EL (cell line): ENCODE measurements at places on chromosomes 4 and X.

GRCh38 chr4:145909281-145909715, 29.3 kb downstream of the ZNF827 start:
- peak; percentile 29 for DNase-seq

DNA sequence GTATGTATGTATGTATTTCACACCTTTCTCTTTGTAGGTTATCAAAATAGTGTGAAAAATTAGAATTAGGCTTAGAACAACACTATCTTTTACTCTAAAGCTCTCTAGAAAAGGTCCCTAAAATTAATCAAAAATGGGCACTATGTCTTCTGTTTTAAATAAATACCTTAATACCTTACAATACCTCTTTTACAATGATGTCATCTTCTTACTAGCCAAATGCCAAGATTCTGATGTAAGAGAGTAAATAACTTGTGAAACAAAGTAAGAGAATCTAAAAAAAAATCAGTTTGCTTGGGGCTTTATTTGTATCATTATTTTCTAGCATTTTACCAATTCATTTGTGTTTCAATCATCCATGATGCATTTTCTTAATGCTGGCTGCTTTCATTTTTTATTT, 402.2 kb upstream of the MAGEB2 start:
- no peak for DNase-seq

DNA sequence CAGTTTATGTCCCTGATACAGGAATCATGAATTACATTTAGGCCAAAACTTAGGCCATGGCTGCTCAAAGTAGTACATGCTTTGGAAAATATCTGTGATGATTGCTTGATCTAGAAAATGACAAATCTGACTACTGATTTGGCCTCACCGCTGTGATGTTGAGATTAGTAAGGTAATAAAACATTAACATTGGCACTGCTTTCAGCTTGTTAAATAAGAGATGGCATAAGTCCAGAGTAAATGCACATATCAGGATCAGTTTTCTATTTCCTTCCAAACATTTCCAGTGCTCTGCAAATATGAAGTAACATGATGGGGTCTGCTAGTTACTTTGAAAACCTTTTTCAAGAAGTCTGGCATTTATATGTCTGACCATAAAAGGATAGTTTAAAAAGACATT, 687.3 kb upstream of the ACTRT1 start:
- no peak for DNase-seq

DNA sequence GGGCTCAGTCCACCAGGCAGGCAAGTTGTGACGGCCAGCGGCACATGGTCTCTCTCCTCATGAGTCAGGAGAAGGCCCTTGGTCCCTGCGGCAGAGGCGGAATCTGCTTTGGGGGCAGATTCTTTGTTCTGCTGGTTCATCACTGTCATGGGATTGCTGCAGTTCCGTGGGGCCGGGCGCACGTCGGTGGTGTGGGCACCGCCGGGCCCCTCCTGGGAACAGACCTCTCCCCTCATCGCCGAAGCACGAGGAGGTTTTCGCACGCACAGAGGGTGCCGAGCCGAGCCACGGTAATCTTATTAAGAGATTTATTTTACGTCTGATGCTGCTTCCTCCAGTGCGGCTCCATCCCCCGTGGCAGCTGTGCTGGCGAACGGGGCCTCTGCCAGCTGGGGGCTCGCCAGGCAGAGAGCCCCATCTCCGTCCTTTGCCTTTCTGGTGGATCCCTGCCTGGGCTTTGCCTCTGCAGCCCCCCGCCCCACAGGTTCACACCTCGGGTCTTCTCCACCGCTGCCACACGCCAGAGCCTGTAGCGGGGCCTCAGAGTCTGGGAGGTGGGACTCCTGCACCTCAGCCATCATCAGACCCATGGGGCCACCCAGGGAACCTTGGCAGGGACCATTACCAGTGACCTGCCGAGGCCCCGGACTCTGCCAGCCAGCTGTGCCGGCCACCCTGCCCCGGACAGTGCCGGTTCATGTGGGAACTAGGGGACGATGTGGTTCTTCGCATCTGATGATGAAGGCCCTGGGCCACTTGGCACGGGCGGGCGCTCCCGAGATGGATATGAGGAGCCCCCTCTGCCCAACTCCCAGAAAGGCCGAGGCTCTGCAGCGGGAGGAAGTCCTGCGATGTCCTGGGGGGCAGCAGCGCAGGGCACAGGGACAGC, 86.7 kb upstream of the NKX1-1 start:
- no peak for DNase-seq

- no peak for DNase-seq
Observed at GRCh38 chrX:70444946-70445656, 466 bp downstream of the DLG3 start.

DNA sequence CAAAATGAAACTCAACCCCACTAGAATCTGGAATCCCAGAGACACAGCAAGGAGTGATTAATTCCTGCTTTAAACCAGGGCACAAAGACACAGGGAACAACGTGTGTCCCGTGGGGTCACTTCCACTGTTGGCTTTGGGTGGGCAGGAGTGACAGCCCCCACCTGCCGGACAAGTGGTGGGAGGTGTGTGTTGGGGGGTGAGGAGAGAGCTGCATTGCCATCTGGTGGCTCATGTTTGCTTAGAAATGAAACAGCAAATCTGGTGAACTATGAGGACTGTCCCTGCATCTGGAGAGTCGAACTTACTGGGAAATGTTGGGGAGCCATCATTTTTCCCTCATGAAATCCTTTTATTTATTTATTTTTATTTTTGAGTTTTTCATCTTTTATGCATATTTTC, 75.9 kb upstream of the AFAP1 start:
- DNase-seq: peak; percentile 25

- DNase-seq: peak; percentile 50
Observed at GRCh38 chr4:10185518-10186227, 69.1 kb upstream of the WDR1 start.
